Retinal pigment epithelial cell (primary cell): ENCODE measurements at places on chromosomes 12 and 14.

- no peak for DNase-seq
Observed at GRCh38 chr14:104227806-104228205, 89.4 kb downstream of the KIF26A start.

GRCh38 chr14:21261824-21262223 is 7.4 kb downstream of the HNRNPC start:
- DNase-seq: no peak

DNA sequence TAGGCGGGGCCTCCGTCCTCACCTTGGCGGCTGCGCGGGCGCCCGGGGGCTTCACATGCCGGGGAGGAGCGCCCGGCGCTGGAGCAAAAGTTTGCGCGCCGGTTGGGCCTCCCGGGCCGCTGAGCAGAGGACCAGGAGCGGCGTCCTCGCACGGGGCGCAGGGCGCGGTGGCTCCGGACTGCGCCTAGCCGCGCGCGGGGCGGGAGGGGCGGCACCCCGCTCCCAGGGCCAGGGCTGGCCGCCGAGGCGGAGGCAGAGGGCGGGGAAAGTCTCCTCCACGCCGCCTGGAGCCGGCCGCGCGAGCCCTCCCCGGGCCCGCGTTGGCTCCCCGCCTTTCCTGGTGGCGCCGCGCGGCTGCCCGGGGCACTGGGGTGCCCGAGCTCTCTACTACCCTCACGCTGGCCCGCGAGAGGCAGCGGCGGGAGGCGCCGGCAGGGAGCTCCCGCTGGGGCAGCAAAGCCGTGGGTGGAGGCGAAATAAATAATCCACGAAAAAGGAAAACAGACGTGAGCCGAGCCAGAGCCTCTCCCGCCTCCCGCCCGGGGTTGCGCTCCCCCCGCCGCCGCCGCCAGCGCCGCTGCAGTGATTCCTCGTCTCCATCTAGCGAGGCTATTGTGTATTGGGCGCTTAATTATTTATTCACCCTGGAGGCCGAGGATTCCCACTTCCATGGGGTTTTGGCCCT is 400 bp upstream of the PRIMA1 start:
- DNase-seq: no peak

GRCh38 chr14:26400373-26400772 is 197.5 kb downstream of the NOVA1 start:
- no peak for DNase-seq

GRCh38 chr12:114439261-114439683 is 33.3 kb upstream of the TBX5 start:
- no peak for DNase-seq

- no peak for DNase-seq
Observed at GRCh38 chr12:51915951-51916350, 8.6 kb downstream of the ACVRL1 start.

GRCh38 chr12:67400742-67401141 is 131.6 kb downstream of the CAND1 start:
- no peak for DNase-seq

- peak; percentile 62 for DNase-seq
Observed at GRCh38 chr14:49634547-49635334, at the start of gene DNAAF2. Gene DNAAF2 (minus strand): TSS chr14:49635244. CDS start chr14:49635149, 95 bp downstream.

DNA sequence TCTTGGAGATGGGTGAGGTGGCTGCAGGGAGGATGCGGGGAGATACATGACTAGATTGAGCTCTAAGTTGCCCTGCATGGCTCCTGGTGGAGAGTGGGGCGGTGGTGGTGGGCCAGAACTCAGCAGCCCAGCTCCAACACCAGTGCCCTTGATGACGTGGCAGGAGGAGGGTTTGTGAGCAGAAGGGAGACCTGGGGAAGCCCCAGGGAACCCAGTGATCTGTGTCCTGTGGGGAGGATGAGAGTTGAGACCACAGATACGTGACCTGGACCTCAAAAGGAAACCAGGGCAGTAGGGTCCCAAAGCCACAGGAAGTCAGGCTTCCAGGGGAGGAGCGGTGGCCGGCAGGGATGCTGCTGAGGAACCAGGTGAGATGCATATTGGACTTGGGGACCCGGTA is 989.1 kb upstream of the TMEM132C start:
- DNase-seq: no peak

- DNase-seq: no peak
Observed at GRCh38 chr12:95126736-95127135, 53.3 kb upstream of the NR2C1 start.

GRCh38 chr14:87756661-87757060 is 236.3 kb downstream of the GALC start:
- DNase-seq: no peak

GRCh38 chr14:50471838-50472465 is 60.4 kb downstream of the MAP4K5 start:
- DNase-seq: no peak

GRCh38 chr12:128421375-128421774 is 154.4 kb downstream of the TMEM132C start:
- no peak for DNase-seq

DNA sequence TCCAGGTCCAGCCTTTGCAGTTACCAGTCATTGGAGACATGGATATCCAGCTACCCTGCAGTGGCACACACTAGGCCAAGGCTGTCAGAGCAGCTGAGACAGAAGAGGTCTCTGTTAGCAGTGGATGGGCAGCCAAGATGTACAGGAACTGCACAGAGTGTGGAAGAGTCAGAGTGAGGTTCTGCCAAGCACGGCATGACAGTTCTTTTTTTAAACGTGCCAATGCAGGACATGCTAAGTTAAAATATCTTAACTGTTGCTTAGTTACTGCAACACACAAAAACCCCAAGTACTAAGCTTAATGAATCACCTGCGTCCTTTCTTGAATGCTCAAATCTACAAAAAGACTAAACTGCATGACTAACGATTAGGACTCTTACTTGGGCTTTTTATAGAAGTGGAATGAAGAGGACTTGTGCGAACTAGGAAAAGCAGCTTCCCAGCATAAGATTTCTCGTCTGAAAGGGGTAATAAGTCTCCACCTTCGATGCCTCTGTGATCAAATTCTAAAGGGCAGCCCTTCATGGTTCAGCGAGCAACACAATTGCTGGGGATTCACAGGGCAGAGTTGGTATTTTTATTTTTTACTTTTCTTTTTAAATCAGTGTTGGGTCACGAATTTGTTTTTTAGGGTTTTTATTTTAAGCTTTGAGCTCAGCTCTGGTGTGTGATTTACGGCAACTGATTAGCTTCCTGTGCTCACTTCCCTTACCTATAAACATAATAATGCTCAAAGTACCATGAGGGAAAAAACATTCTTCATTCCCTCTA is 20.6 kb downstream of the MAPK1IP1L start:
- peak; percentile 89 for DNase-seq

GRCh38 chr12:64691227-64691794 is 67.9 kb downstream of the GNS start:
- no peak for DNase-seq

- no peak for DNase-seq
Observed at GRCh38 chr14:81430235-81430634, 30.1 kb upstream of the STON2 start.

DNA sequence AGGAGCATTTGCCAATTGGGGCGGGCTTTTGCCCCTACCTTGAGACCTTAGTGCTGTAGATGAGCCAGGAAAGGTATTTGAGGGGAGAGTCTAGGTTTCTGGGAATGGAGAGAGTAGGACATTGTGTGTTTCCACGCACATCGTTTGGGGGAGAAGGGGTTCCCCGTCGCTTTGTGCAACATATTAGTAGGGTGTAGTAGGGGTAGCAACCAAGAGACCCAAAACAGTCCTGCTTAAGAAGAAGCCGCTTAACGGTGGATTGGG is 694 bp upstream of the PTGES3 start:
- DNase-seq: no peak

DNA sequence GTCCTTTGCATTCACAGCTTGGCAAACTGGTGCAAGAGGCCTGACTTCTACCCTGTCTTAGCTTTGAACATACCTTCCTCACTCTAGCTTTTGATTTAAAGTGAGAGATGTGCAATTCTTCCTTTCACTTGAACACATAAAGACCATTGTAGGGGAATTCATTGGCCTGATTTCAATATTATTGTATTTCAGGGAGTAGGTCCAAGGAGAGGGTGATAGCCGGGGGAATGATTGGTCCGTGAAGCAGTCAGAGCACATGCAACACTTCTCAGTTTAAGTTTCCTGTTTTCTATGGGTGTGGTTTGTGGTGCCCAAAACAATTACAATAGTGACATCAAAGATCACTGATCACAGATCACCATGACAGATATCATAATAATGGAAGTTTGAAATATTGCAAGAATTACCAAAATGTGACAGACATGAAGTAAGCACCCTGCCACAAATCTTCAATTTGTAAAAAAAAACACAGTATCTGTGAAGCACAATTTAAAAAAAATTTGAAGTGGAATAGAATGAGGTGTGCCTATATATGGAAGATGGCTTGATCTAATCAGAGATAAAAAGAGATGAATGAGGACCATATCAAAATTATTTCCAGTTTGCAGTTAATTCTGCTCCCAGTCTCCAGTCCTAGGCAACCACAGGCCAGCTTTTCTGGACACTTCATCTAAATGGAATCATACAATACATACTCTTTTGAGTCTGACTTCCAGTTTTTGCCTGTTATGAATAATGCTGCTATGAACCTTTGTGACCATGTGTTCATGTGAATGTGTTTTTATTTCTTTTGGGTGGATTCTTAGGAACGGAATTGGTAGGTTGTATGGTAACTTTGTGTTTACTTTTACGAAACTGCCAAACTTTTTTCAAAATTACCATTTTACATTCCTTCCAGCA is 23.2 kb downstream of the BORCS5 start:
- DNase-seq: no peak

DNA sequence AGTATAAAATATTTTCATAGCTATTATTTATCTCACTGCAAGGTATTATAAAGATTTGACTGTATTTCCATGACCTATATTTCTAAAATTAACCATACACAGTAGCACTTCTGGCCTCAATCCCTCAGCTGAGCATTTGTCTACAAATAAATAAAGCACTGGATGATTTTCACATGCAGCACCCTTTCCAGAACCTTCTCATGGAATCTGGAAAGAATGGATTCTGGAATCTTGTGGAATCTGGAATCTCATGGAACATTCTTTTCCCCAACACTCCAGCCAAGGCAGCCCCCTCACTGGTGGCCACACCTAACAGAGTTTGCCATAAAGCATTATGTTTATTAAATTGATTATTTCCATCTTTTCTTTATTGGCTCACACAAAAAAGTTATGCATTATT is 199.2 kb downstream of the MSRB3 start:
- no peak for DNase-seq

DNA sequence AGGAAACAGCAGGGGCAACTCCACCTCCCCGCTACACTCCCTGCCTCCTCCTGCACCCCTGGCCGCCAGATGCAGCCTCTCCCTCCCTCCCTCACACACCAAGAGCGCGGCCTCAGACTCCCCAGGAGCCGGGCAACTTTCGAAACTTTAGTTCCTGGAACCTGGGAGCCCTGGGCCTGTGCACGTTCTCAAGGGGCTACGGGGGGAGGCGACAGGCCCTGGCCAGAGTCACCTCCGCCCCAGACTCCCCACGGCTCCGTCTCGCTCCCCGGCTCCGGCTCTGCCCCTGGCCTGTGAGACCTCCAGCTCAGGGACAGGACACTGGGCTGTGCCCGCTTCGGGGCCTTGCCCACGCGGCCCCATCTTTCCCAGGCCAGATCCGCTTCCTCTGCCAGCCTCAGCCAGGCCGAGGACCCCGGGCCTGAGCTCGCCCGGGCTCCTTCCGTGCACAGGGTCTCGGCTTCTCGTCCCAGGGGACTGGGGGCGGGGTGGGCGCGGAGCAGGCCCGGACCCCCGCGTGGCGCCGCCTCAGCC is 5.5 kb downstream of the AMN start:
- DNase-seq: no peak

DNA sequence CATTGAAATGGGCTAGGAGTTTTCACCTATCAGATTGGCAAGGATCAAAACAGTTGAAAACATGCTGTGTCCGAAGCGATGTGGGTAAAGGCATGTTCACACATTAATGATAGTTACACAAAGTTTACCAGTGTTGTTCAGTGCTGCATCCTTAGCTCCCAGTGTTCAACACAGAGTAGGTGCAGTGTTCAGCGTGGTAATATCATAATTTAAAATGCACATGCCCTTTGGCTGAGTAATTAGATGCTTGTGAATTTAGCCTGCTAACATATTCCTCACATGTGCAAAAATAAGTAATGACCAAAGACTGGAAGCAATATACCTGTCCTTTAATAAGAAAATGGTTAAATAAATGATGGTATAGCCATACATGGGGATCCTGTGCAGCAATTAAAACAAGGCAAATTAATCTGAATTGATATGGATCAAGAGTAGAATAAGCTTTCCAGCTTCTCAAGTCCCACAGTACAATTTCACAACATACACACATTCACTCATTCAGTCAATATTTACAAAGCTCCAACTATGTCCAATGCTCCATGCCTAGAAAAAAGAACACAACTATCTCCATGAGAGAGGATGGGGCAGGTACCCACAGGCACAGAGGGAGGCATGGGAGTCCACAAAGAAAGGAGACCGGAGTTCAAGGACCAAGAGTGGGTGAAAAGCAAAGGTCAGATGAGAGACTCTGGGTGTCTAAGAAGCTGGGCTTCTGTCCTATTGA is 12.8 kb downstream of the TMCC3 start:
- no peak for DNase-seq

DNA sequence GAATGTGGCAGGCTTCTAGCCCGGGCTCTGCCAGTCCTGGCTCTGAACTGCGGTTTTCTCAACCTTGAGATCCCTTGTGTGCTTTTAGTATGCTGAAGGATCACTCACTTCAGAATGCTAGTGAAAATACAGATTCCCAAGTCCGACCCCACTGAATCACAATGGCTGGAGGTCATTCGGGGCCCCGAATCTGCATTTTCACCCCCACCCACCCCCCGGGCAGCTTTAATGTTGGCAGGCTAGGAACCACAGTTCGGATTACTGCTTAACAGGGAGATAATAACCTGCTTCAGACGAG is 573 bp upstream of the SUSD6 start:
- DNase-seq: no peak

GRCh38 chr14:80770114-80770908 is 171.2 kb downstream of the CEP128 start:
- DNase-seq: no peak

DNA sequence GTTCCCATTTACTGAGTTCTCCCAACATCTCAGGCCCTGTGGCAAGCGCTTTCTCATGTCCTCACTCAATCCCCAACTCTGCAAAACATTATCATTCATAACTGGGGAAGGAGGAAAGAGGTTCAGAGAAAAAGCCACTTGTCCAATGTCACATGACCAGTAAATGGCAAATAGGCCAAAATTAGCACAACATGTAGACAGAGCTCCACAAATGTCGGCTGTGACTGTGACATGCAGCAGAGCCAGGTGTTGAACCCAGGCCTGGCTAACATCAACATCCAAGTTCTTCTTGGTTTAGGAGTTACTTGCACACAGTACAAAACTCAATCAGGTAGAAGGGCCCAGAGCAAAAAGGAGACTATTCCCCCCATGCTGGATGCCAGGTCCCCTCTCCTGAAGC is 10.8 kb downstream of the KCTD10 start:
- no peak for DNase-seq
